Activated naive CD4-positive, alpha-beta T cell (primary cell): ENCODE measurements at places on chromosomes 7 and 10.
A peak's percentile ranks its signal among the peaks of the same experiment; 100 is the strongest.

DNA sequence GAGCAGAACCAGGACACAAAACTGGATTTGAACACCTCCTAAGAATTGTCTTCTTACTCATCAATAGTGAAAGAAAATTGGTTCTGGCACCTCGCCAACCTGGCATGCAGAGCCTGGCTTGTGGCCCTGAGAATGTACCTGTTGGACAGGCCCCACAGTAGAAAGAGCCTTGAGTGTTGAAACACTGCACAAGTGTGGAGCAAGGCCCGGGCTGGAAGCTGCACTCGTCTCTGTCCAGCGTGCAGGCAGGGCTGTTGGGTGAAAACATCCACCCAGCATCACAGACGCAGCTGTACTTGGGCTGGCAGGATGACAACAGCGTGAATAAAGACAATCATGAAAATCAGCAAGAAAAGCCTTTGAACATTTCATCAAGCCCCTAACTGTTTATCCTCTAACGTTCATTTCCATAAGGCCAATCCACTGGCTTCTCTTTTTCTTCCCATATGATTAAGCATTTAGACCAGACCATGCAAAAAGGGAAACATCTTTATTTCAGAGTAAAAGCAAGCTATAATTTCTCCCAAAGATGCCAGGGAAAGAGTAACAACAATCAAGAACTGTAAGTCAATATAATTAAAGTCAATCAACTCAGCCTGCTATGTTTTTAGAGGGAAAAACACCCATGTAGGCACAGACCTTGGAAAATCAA is 15.6 kb downstream of the CUBN start:
- DNase-seq: no peak

GRCh38 chr10:82910301-82910700 is 1035.3 kb downstream of the NRG3 start:
- DNase-seq: no peak

GRCh38 chr10:28180654-28181053 is 122.2 kb downstream of the MPP7 start:
- DNase-seq: no peak

DNA sequence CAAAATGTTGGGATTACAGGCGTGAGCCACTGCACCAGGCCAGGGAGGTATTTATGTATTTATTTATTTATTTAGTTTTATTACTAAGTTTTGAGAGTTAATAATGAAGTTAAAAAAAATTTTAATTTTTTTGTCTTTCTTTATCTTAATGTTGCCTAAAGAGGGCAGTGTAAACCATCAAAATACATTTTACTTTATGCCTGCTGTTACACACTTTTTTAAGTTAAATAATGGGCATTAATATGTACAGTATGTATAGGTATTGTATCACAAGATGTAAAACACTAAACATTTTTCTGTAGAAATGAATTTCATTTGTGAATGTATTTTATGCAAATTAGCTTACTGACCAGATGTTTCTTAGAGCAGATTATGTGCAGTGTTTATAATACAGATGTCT is 129.4 kb downstream of the AASS start:
- DNase-seq: no peak

DNA sequence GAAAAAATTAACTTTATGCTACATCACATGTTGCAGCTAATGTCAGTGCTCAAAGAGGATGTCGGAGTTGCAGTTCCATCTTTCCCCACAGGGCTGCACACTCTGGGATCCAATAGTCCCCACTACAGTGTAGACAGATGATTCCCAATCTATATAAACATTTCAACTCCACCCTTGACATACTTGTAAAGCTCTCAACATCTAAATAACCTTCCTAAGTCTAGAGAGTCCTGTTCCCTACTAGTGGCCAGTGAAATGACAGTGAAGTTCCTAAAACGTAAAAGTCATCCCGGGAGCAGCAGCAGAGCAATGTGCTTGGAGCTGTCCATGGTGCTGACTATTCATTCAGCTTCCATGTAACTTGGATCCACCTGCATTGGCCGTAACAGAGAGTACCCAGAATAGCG is 145.1 kb downstream of the GRM8 start:
- DNase-seq: no peak

- no peak for DNase-seq
These were observed 68.9 kb downstream of the PDGFA start for GRCh38 chr7:450741-451140.

- no peak for DNase-seq
These were observed 208.4 kb upstream of the KLF14 start for GRCh38 chr7:130942211-130942964.

- no peak for DNase-seq
These were observed 134.4 kb downstream of the SH3PXD2A start for GRCh38 chr10:103720964-103721335.

- peak; percentile 44 for DNase-seq
These were observed 816 bp downstream of the TECPR1 start for GRCh38 chr7:98251231-98251600.

DNA sequence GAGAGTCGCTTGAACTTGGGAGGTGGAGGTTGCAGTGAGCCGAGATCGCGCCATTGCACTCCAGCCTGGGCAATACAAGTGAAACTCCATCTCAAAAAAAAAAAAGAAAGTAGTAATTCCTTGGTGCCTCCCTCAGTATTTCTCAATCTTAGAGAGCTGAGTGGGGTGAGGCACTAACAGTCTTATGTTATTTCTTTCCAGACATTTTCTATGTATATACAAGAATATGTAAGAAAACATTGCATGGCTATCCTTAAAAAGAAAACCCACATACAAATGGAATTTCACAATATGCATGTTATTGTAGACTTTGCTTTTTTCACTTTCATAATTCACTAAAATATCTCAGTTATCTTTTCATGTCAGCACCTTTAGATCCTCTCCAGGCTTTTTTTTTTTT is 13.6 kb upstream of the SLF2 start:
- DNase-seq: no peak

GRCh38 chr7:46146454-46147255 is 225.6 kb upstream of the IGFBP3 start:
- no peak for DNase-seq

DNA sequence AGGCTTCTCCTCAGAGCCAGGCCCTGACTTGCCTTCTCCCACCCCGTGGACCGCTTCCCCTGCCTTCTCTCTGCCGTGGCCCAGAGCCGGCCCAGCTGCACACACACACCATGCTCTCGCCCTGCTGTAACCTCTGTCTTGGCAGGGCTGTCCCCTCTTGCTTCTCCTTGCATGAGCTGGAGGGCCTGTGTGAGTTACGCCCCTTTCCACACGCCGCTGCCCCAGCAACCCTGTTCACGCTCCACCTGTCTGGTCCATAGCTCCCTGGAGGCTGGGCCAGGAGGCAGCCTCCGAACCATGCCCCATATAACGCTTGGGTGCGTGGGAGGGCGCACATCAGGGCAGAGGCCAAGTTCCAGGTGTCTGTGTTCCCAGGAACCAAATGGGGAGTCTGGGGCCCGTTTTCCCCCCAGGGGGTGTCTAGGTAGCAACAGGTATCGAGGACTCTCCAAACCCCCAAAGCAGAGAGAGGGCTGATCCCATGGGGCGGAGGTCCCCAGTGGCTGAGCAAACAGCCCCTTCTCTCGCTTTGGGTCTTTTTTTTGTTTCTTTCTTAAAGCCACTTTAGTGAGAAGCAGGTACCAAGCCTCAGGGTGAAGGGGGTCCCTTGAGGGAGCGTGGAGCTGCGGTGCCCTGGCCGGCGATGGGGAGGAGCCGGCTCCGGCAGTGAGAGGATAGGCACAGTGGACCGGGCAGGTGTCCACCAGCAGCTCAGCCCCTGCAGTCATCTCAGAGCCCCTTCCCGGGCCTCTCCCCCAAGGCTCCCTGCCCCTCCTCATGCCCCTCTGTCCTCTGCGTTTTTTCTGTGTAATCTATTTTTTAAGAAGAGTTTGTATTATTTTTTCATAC is 38.0 kb downstream of the LIMK1 start:
- DNase-seq: no peak

- DNase-seq: no peak
These were observed 282.9 kb downstream of the BICC1 start for GRCh38 chr10:58795560-58795959.

GRCh38 chr10:83539528-83540308 is 599.6 kb upstream of the GHITM start:
- DNase-seq: no peak

GRCh38 chr10:27820637-27821036 is 75.0 kb upstream of the MKX start:
- DNase-seq: no peak

DNA sequence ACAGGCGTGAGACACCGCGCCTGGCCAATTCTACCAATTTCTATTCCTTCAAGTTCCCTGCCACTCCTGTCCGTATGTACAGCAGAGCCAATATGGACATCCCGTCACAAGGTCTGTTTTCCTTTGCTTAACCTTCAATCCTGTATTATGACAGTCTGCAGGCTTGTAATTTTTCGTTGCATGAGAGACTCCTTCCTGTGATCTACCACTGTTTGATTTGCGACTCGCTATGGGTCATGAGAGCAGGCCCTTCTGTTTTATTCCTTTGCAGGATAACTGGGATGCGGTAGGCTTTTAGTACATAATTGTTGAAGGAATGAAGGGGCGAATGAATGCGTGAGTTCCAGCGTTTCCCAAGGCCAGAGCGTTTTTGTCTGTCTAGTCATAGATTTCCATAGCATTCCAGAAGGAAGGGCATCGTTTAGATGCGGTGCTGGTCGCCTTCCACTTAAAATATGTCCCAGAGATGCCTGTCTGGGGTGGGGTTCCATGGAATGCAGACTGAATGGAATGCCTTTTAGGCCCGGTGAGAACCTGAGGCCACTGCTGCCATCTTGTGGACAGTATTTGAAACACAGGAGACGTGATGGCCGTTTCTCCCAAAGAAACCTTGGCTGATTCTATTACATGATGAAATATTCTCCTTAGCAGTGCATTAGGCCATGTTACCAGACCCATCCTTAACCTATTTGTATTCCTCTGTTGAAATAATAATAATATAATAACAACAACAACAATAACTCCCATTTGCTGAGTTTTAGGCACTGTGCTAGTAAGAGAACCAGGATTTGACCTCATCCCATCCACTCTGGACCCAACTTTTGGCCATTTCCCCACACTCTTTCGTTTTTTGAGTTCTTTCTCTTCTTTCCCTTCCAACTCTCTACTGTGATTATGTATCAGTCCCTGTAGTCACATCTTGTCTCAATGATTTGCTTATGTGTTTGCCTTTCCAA is 193.2 kb downstream of the MYOF start:
- DNase-seq: peak; percentile 4

- no peak for DNase-seq
These were observed 194.8 kb downstream of the MAD1L1 start for GRCh38 chr7:2037808-2038522.

DNA sequence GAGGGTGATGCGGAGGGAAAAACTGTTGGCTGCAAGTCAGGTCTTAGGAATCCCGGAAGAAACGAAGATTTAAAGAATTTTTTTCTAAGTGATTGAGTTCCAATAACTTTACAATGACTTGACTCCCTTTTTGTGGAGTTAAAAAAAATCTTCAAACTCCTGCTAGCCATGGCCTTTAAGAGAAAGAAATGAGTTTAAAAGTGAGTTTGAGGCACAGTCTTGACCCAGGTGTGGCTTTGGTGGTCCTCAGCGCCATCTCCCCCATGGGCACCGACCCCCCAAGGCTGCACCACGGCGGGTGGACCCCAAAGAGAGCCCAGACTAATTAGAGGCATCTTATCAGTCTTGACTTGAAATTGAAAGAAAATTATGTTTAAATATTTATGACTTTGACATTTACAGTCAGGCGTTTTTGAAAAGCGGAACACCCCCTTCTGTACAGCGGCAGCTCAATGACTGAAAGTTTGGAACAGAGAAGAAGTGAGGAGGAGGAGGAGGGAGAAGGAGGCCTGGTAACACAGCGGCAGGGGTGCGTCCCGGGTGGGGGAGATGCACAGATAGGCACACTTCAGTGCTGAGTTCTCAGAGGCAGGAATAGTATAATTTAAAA is 349.6 kb downstream of the DNAJB6 start:
- no peak for DNase-seq

- no peak for DNase-seq
These were observed 527.4 kb upstream of the VSTM2A start for GRCh38 chr7:54014765-54015164.

- peak; percentile 30 for DNase-seq
These were observed 6.9 kb downstream of the FAM241B start for GRCh38 chr10:69636626-69637605.

DNA sequence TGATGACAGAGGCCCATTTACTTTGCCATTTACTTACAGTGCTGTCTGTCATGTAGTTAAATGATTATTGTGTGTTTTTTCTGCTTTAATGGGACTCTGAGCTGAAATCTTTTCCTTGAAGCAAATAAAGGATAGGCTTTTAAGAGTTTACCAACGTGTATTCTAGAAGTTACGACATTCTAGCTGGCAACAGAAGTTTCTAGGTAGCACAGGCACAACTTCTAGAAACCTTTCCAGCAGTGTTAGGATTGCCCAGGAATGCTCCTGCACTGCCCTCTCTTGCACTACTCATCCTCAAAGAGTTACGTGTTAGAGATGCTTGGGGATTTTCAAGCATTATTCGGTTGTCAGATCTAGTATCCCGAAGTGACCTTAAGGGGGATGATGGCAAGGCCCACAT is 42.5 kb upstream of the TMEM236 start:
- DNase-seq: no peak

DNA sequence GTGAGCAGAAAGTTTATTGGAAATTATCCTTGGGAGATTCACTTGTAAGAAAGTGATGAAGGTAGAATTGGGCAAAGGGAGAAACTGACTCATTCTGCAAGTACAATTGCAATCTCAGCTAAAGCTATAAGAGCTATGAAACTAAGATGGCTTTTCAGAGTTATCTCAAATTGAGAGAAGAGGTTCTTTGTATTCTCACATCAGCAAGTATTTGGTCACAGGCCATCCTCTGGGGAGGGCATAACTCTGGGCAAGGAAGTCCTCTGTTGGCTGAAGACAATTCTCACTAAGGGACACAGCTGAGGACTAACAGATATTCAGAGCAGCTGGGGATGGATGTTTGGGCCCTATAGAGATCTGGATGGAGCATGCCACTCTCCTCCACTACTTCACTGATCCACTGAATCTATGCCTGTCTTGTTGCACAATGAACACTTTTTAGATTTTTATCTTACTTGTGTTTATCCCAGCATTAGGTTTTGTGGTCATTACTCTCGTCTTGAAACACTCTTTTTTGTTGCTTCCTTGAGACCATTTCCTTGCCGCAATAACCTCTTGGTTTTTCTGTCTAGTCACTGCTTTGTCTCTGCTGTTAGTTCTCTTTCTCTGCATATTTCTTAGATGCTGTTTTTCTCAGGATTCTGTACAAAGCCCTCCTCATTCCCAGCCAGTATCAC is 115.1 kb downstream of the GNAI1 start:
- no peak for DNase-seq

DNA sequence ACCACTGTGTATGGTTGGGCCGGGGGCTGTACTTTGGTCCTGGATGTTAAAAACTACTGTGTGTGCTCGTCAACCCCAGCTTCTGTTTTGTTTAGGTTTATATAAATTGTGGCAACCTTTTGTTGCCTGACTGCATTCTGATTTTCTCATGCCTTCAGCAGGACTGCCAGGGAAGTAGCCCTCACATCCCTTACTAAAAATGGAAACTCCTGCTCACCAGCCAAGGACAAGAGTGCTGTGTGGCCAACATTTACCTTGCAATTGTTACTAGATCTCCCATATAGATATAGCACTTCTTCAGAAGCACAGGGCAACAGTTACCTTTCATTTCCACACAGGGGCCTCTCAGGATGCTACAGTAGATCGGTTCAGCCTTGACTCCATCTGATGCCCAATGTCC is 174.4 kb downstream of the TAX1BP1 start:
- no peak for DNase-seq
